ENCODE measurements at places on chromosomes 3 and 15.

DNA sequence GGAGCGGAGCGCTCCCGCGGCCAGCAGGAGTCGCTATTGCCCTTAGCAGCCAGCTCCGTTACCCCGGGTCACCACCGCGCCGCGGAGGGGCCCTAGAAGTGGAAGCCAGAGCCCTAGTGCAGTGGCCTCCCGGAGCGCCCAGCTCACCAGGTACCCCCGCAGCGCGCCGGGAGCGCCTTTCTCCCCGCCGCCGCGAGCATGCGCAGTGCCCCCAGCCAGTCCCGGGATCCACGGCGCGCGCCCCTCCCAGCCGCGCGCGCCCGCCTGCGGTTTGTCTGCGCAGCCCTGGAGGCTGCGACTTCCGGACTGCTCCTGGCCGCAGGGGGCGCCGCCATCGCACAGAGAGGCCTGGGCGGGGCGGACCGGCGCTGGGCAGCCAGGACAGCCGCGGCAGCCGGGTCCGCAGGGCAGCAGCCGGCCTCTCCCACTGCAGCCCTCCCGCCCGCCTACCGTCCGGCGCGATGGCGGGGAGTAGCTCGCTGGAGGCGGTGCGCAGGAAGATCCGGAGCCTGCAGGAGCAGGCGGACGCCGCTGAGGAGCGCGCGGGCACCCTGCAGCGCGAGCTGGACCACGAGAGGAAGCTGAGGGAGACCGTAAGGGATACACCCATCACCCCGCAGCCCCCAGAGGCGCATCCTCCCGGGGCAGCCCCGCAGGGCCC lies 5.7 kb downstream of the TPM1 start:
- DNase-seq, result peak; percentile 95

DNA sequence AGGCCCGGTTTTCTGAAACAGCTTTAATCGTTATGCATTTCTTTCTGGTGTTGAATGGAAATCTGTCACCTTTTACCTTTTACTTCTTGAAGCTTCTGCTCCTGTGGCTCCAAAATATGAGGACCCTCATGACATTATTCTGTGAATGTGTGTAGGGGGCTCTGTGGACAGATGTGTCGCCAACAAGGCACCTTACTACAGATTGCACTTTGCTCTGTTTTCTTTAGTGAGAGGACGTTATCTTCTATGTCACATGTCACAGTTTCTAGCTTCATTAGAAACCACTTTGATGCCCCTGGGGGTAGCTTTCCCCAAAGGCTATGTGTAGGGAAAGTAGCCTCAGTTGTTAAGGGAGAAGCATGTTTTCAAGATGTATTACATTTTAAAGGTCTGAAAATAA lies 195.6 kb downstream of the ZNF621 start:
- no peak for DNase-seq

DNA sequence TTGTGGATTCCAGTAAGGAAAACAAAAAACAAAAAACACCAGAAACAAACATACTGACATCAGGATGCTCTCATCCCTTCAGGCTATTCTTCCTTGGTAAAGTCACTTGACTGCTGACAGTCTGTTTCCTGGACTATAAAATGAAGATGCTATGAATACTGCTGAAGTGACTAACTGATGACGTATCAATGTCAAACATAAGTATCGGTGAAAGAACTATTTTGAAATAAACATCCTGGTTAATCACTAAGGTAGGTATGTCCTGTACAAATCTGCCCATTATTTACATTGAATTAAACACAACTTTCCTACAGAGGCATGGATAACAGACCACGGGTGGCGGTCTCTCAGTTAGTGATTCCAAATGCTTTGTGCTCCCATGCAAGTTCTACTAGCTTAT lies 45.9 kb downstream of the CHAC1 start:
- peak; percentile 94 for DNase-seq

DNA sequence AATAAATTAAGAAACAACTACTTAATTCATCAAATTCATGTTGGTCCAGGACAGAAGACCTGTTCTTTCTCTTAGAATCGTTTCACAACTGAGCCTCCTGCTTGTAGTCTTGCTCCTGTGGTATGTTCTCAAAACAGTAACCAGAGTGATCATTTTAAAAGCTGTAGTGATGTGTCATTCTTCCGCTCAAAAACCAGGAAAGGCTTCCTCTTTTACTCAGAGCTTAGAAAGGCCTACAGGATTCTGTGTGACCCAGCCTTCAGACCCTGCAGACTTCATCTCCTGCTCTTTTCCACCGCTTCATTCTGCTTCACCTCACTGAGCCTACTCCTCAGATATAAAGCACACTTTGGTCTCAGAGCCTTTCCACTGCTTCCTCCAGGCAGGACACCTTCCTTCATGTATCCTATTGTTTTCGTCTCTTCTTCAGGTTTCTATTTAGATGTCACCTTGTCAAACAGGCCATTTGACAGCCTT lies 22.7 kb downstream of the ST6GAL1 start:
- peak; percentile 10 for DNase-seq

DNA sequence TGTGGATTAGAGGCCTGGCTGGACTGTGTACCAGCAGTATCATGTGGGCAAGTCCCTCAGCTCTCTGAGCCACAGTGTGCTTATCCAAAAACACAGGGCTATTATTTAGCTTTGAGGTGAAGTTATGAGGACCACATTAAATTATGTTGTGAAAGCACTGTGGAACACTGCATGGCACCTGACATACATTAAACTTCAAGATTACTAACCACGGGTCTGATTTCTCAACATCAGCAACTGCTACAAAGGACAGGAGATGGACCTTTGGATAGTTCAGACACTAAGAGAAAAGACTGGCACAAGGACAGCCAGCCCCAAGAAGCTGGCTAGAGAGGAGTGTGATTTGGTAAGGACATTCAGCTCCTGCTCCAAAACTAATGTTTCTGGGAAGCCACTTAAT lies 21.3 kb downstream of the CLK3 start:
- no peak for DNase-seq

DNA sequence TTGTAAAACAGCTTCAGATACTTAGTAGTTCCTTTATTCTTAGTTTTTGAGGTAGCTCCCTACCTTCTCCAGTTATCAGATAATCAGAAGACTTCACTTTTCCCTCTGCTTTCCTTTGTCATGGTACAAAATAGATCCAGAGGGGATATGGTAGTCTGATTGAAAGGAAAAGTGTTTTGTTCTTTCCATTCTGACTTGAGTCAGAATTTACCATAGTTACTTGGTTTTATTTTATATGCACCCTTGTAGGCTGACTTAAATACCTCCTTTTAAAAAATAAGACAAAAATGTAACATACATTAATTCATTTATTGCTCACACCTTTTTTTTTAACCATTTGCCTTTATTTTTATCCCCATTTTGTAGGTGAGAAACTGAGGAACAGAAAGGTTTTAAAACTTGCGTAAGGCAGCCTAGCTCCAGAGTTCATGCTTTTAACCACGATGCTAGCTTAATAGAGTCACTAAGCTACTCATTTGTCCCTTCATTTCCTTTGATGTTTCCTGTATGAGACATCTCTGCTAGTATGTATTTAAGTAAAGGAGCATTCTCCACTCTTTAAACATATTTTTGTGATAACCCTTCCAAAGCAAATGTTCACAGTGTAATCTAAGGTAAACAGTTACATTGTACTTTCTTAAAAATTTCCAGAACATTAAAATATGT lies 187.5 kb downstream of the KLHL25 start:
- peak; percentile 39 for DNase-seq

- DNase-seq, result no peak
These were observed 10.6 kb downstream of the XXYLT1 start for GRCh38 chr3:195260280-195260905.

DNA sequence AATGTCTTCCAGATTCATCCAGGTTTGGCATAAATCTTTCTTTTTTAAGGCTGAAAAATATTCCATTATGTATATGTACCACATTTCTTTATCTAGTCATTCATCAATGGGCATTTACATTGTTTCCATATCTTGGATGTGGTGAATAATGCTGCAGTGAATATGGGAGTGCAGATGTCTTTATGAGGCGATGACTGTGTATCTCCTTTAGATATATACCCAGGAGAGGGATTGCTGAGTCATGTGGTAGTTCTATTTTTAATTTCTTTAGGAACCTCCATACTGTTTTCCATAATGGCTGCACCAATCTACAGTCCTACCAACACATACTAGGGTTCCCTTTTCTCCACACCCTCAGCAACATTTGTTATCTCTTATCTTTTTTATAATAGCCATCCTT lies 96.3 kb downstream of the LRRC28 start:
- peak; percentile 13 for DNase-seq

Measured in fibroblast of villous mesenchyme (primary cell).